ENCODE measurements at places on chromosomes 3 and 15.

DNA sequence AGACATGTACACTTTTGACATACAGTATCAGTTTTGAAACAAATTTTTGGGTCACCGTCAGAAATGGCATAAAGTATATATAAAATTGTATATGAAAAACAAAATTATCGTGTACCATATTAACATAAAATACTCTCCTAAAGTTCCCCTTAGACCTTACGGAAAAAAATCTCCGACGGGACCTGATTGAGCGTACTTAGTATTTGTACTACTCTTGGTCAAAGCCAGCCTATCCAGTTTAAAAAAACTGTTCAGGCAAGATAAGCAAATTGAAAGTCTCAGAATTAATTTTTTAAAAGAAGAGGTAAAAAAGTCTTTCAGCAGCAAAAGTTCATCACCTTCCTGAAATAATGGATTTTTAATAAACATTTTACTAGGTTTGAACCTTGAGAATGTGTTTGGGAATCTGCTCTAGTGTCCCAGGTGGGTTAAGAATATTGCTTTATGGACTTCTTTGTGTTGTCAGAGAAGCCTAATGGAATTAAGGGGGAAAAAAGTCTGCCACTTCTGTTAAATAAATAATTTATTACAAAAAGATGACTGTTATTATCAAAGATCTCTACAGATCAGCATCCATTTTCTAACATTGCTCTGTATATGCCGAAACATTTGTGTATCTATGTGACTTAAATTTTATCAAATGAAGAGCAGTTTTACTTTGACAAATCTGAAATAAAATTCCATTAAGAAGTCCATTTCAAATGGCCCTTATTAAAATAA is 48.6 kb downstream of the ZBTB20 start:
- no peak for DNase-seq

DNA sequence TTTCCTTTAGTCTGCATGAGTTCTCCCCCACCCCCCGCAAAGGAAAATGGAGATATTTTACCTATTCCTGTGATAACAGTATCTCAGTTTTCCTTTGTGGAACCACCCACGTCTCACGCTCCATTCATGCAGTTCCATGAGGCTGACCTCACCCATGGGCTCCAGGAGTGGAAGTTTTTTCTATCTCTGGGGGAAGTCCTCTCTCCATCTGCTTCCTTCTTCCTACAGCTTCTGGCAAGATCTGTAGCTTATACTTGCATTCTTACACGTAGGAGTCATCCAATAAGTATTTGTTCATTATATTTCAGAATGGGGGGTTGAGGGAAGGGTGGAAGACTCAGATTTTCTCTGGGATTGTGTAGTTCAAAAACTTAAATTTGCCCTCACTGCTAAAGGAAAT is 5.8 kb upstream of the GLCE start:
- DNase-seq: no peak

DNA sequence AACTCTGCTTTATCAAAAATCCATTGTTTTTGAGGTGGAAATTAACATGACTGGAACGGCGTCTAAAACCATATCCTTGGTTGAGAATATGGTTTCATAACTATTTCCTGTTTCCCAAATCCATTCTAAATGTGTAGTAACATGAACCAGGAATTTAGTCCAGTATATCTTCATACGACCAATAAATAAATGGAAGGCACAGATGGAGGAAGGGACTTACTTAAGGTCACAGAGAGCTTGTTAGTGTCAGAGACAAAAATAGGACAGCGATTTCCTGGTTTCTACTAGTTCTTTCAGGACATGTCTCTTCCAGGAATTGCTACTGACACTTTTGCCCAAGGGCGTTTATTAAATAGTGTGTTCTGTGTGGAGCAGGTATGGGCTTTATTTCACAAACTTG is 41.2 kb downstream of the HES1 start:
- DNase-seq: no peak

DNA sequence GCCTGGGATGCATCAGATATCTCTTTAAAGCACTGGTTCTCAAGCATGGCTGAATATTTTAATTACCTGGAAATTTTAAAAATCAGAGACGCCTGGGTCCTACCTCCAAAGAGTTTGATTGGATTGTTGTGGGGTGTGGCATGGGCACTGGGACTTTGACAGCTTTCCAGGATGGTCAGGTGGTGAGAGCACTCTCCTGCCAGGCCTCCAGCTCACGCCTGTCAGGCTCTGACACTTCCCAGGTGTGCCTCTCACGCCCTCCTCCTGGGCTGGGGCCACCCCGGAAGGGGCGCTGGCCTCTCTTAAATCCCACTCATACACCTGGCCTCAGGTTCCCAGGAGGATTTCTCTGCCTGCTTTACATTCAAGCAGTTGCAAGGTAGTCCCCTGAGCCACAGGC is 48.5 kb downstream of the AMOTL2 start:
- no peak for DNase-seq

DNA sequence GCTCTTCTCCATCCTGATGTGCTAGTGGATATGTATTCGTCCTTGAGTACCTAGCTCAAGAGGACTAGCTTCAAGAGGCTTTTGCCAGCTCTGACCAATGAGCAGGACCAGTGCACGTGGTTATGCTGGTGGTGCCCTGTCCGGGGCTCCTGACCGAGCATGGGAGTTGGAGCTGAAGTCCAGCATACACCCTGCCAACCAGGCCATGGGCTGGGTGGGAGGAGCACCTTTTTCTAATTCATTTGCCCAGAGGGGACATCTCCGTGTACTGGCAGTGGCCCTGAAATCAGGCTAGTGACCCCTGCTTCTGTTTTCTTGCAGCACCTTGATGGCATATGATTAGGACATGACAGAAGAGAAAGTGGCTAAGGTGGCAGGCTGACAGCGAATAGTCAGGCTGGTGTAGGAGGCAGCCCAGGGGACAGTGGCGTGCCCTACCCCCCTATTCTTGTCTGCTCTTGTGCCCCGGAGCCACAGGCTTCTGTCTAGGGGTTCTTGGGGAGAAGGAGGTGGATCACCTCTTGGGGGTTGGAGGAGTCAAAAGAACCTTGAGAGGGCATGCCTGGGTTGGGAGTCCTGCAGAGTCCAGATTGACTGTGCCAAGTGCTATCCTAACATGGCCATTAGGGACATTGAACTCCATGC is 16.5 kb downstream of the PODXL2 start:
- no peak for DNase-seq

- DNase-seq: no peak
Measured at GRCh38 chr3:51400166-51400565, 9.1 kb downstream of the RBM15B start.

DNA sequence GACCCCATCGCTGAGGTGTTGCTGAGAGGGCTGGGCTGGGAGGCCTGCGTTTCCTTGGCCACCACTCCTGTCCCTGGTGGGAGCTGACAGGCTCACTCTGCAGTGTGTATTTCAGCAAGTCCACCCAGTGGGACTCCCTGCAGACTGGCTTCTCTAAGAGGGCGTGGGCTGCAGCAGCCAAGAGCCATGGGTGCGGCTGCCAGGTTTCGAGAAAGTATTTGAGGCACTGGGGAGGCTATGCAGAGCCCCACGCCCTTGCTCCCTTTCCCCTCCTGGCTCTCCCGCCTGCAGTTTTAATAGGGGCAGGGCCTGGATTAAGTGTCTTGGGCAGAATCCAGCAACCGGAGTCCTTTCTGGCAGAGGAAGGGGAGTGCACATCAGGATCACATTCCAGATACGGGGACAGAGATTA is 242.1 kb downstream of the THSD4 start:
- DNase-seq: no peak

- DNase-seq: peak; percentile 59
Measured at GRCh38 chr3:45950686-45951600, 7.7 kb downstream of the CXCR6 start.

DNA sequence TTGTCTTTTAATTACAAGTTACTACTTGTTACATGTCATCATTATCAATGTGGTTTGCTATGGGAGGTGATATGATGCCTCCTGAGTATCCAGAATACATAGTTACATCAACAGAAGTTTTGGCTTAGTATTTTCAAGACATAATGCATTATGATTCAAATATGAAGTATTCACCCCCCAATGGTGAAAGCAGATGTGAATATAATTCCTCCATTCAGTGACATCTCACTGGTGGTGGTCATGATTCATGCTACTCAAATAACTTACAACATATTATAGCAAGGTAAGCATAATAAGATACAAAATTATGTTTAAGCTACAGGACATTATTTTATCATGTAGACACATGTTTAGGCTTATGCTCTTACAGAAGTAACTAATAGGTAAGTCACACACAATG is 34.9 kb upstream of the TTBK2 start:
- DNase-seq: no peak

DNA sequence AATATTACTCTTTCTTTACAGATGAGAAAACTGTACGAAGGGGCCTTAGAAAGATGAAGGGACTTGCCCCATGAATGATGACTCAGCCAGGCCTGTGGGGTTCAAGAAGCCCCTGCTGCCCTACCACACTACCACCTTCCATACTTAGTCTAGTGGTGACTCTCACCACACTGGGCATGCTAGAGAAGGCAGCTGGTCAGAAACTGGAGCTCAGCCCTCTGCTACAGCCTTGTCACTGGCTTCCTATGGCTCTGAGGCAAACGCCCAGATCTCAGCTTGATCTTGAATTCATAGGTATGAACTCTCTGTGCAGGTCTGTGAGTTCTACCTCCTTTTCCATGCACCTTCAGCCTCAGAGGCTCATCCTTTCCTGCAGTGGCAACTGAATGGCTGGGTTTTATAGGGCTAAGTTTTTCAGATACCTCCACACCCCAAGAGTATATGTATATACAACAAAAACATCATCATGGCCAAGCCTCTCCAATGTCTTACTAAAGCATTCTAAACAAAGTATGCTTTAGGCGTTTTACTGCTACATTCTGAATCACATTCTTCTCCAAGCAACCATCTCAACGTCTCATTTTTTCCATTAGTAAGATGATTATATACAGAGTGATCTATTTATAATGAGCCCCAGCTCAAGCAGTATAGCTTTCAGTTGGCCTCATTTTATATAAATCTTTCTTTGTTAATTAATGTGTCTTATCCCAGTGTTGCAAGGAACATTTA is 234.1 kb downstream of the GREM1 start:
- DNase-seq: no peak

DNA sequence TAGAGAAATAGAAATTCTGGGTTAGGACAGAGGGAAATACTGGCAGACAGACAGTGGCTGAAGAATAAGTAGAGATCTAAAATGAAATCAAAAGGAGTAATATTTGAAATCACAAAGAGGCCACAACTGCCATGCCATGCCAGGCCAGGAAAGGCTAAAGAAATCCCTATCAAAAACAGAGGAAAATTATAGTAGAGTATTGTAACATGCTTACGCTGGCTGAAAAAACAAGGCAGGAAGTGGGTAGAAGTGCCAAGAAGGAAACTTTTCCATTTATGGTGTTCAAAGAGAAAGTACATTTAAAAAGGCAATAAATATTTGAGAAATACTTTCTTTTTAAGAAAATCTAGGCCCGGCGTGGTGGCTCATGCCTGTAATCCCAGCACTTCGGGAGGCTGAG is 415.7 kb downstream of the PLCL2 start:
- DNase-seq: peak; percentile 35

DNA sequence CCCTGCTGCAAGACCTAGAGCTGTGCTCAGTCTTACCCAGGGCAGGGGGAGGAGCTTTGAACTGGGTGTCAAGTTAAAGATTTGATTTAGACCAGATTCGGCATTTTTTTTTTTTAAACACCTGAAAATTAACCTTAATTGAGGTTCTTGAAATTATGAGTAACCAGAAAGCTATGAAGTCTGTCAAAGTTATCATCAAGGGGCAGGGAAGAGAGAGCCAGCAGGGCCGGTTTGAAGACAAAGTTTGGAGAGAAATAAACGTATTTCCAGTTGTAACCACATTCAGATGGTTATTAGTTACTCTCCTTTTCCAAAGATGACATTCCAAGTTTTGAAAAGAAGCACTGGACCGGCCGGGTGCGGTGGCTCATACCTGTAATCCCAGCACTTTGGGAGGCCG is 12.0 kb downstream of the TMEM266 start:
- no peak for DNase-seq

DNA sequence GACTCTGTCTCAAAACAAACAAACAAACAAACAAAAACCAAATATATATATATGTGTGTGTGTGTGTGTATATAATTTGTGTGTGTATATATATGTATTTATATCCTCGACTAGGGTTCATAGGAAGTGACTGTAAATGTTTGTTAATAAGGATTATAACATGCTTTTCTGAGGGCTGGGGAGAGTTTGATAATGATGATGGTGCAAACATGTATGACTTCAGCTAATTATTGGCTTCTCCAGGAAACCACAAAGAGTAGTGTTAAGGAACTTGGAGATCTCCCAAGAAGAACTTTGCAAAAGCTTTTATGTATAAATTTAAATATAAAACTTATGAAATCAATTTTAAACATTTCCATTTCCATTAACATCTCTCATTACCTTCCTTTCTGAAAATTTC is 3.9 kb upstream of the OPA1 start:
- DNase-seq: no peak

DNA sequence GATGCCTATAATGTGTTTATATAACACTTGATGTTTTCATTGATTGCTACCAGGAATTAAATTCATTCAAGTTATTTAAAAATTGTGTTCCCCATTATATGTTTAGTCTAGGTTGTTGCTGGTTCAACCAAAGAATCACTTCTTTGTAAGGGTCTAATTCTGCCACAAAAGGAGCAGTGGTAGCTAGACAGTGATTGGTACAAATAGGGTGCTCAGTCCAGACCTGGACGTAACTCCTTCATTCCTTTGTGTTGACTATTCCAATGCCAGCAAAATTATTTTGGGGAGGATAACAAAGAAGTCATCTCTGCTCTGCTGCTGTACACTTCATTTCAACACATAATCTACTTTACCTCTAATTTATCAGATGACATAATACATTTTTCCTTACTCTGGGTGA is 1.2 kb downstream of the CHMP2B start:
- DNase-seq: no peak

GRCh38 chr3:120599211-120599610 is 3.1 kb downstream of the NDUFB4 start:
- no peak for DNase-seq

- no peak for DNase-seq
Measured at GRCh38 chr3:98326945-98327344, 26.7 kb upstream of the OR5K4 start.

- DNase-seq: no peak
Measured at GRCh38 chr3:50263478-50264382, 5.2 kb upstream of the SEMA3B start.

GRCh38 chr3:49942651-49943050 is 2.7 kb downstream of the RBM6 start:
- DNase-seq: no peak

DNA sequence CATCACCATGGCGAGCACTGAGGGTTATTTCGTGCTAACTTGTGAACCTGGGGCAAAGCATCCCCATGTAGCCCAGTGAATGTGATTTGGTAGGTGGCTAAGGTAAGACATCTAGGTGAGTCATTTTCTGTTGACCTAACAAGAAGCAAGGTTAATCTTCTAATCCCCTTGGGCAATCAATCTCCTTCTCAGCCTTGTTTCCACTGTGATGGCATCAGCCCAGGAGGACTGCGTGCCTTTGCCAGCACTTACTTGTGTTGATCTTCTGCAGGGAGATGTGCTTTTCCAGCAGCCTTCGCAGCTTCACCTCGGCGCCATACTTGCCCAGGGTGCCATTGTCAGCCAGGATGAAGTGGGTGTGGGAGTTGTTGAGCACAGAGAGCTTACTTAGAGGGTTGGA is 35.7 kb downstream of the TRPM1 start:
- no peak for DNase-seq

All from naive thymus-derived CD4-positive, alpha-beta T cell (primary cell).